ENCODE measurements at places on chromosomes 7 and 10.

GRCh38 chr10:133059571-133059970 lies 28.2 kb upstream of the ADGRA1 start:
- DNase-seq, result no peak

- DNase-seq, result no peak
These were observed 17.3 kb upstream of the EVX1 start for GRCh38 chr7:27224983-27225934.

DNA sequence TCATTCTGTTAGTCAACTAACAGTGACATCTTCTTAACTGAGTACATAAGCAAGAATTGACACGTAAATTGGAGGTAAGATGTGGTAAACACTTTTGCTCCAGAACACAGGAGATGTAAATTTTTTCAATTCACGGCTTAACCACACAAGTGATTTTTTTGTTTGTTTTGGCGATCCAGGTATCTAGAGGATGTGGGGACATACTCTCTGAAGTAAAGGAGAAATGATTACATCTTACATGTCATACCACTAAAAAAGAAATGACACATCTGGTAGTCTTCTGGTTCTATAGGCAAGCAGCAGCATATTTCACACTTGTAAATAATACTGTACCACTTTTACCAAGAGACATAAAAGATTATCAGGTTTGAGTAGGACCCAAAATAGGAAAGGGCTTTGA lies 200.3 kb upstream of the ZWINT start:
- no peak for DNase-seq

- no peak for DNase-seq
These were observed 56.6 kb downstream of the CSGALNACT2 start for GRCh38 chr10:43194859-43195258.

DNA sequence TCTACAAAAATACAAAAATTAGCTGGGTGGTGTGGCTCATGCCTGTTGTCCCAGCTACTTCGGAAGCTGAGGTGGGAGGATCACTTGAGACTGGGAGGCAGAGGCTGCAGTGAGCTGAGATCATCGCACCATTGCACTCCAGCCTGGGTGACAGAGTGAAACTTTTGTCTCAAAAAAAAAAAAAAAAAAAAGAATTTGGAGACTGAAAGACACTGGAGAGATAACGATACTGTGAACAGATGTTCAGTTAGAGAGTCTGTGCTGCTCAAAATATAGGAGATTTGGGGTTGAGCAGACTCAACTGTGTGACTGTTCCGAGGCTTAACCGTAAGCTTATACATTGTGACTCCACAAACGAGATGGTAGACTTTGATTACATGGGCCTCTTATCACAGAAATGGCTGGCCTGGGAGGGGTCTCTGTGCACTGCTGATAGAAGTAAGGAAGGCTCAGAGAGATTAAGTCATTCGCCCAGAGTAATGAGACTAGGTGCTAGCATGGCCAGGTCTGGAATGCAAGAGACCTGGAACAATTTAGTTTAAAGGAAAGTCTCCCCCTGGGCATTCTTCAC lies 19.4 kb downstream of the WBP1L start:
- DNase-seq, result no peak

- DNase-seq, result no peak
These were observed 760 bp downstream of the THNSL1 start for GRCh38 chr10:25017154-25017590.

GRCh38 chr10:89452193-89452592 lies 37.8 kb downstream of the IFIT5 start:
- no peak for DNase-seq

- DNase-seq, result no peak
These were observed 173.2 kb downstream of the SEMA3A start for GRCh38 chr7:84021292-84021908.

DNA sequence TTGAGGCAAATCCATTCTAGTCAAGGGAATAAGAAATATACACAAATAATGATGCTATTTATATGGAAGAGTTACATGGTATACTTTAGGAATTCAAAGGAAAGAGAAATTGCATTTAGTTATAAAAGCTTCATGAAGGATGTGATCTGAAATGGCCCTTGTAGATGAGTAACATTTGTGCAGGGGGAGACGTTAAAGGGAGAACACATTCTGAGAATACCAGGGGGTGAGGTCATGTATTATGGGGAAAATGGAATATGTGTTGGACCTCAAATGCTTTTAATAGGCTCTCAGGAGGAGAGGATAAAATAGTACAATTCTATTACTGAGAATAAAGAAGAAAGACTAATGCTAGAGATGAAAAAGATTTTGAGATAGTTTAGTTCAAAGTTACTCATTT lies 122.5 kb upstream of the NOBOX start:
- no peak for DNase-seq

GRCh38 chr7:78260826-78261225 lies 462.3 kb downstream of the PHTF2 start:
- no peak for DNase-seq

DNA sequence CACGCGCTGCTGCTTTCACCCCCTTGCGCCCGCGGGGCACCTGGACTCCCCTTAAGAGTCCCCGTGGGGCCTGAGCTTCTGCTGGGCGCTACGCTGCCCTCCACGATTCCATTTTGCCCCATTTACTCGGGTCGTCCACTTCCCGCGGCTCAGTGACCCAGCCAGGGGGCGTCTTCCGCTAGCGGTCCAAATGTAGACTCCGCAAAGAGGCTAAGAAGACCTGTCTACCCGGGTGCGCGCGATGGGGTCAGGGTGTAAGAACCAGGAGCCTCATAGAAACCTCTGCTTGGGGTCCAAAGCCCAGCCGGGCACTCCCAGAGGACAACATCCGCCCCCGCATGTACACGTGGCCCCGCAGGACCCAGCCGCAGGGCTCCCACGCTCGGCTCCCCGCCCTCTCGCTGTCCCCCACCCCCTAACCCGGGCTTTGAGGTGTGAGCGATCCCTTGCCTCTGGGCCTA lies 5.2 kb upstream of the HMX2 start:
- no peak for DNase-seq

DNA sequence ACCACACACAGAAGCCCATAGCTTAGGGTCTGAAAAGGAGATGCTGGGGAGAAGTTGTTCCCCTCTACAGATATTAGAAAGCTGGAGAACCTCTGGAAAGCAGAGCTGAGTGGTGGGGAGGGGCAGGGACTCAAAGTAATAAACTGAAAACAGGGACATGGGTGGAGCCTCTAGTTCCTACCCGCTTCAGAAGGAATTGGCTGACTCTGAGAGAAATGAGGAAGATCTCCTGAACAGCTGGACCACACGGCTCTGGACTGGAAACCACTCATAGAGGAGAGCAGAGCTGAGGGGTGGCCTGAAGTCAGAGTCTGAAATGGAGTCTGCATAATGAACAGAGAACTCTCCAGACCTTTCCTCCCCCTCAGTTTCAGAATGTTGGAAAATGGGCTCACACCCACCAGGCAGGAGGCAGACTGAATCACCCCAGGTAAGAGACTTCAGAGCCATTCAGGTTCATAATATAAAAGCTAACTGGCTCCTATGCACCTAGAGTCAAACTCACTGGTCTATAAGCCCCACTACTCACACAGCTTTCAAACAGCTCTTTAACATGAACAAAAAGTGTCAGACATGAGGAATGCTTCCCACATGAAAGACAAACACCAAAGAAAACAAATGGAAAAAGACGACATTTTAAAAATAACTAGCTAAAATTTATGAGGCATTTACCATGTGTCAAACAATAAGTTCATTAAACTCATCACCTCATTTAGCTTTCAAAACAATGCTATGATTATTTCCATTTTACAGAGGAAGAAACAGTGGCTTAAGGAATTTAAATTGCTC lies 68.1 kb downstream of the RNF216 start:
- DNase-seq, result no peak

- DNase-seq, result no peak
These were observed 25.1 kb downstream of the ICA1 start for GRCh38 chr7:8236780-8237407.

- DNase-seq, result no peak
These were observed 117.9 kb upstream of the MACROH2A2 start for GRCh38 chr10:69934768-69935167.

DNA sequence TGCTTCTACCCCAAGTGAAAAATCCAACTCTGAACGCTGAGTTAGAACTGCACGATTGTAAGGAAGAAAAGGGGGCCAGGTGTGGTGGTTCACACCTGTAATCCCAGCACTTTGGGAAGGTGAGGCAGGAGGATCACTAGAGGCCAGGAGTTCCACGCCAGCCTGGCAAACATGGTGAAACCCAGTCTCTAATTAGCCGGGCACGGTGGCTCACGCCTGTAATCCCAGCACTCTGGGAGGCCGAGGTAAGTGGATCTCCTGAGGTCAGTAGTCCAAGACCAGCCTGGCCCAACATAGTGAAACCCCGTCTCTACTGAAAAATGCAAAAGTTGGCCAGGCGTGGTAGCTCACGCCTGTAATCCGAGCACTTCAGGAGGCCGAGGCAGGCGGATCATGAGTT lies 9.0 kb downstream of the GUSB start:
- no peak for DNase-seq

- DNase-seq, result no peak
These were observed 4.3 kb upstream of the CHCHD2 start for GRCh38 chr7:56110611-56111010.

DNA sequence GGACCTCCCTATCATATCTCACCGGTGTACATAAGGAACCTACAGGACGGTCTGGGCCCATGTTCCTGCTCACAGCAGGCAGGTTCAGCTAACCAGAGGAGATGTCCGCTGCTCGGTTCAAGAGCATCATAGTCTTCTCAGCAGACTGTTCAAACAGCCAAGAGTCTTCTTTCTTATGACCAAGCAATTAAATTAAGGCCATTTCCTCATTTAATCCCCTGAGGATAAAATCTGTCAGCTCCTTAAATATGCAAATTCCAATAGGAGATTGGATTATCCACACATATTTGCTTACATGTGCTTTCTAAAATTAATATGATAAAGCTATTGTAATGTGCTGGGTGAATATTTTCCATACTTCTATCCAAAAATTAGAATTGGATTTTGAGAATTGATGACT lies 59.7 kb downstream of the LMBR1 start:
- DNase-seq, result no peak

DNA sequence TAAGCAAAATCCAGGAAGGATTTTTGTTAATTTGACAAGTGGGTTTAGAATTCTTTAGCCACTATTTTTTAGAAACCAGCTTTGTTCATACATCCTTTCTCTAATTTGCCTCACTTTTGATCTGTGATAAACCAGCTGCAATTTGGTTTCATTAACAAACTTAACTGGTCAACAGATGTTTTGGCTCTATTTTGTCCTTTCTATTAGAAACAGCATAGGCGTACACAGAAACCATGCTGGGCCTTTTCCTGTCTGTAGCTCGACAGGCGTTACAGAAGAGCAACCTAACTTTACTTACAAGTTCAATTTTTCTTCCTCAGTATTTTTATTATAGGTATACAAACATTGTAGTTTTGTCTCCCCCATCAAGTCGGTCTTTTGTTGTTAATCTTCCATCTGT lies 28.2 kb downstream of the KAT6B start:
- no peak for DNase-seq

- DNase-seq, result peak; percentile 98
These were observed 144.4 kb downstream of the TES start for GRCh38 chr7:116354546-116355423.

DNA sequence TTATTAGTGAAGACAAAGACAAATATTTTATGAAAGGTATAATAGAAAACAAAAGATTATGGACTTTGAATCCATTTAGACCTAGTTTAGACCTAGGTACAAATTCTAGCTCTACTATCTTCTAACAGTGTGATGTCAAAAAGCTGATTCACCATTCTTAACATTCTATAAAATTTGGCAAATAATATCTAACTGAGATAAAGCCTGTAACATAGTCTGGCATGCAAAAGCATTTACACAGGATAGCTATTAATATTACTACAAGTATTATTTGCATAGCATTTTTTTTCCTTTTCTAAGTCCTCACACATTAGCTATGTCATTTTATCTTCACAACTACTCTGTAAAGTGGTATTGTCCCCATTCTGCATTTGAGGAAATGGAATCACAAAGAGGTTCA lies 179.6 kb upstream of the LRRTM3 start:
- DNase-seq, result no peak

DNA sequence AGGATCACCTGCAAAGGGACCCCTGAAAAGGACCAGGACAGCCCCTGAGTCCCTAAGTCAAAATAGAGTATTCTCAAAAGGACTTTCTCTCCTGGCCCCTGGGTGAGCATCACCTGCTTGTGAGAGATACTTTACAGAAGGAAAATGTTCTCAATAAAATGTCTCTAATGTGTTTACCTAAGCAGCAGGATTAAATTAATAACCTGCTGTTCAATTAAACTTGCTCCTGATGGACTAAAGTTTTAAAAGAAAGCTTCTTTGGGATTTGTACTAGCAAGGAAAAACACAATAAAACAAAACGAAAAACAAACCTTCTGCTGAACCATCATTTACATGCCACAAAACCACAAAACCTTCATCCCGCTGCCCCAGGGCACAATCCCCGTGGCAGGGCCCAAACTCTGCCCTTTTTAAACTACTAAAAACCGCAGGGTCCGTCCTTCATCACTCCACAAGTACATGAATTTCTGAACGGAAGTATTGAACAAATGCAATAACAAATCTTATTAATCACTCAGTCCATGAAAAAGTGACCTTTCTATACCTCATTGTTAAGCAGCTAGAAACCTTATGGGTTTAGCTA lies 197.7 kb downstream of the TCERG1L start:
- DNase-seq, result no peak

- no peak for DNase-seq
These were observed 524.2 kb upstream of the GALNT17 start for GRCh38 chr7:70607759-70608158.

DNA sequence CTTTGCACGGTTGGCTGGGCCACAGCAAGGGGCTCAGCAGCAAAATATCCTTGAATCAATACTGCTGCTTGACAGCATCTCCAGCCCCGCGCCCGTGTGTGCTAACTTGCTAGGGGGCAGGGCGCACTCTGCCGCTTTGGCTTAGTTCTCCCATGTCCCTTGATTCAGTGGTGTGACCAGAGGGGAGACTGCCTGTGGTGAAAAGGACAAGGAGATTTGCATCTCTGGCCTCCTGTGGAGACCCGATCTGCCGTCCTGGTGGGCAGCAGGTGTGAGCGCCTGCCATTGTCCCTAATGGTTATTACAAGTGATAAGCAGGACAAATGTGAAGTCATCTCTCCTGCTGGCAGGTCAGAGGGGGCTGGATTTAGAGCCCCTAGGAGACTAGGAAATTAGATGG lies 500.2 kb upstream of the GALNT17 start:
- no peak for DNase-seq

GRCh38 chr10:86401588-86402282 lies 35.1 kb upstream of the GRID1 start:
- no peak for DNase-seq

DNA sequence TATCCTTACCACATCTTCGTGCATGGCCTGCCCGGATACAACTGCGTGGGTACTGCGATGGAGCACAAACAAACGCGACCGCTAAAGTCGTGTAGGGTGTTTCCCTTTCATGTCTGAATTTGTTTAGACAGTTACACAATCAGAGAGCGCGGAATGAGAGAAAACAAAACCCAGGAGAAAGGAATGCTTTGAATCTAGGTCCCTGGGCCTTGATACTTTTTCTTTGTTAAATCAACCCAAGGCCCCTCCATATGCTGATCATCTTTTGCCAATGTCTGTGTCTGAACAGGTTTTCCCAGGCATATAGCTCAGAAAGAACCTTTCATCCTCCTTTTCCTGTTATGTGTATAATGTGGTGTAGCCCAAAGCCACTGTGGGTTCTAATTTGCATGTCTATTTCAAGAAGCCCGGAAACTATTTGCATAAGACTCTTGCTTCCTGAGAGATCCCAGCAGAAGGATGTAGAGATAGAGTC lies 145.8 kb downstream of the FRMD4A start:
- no peak for DNase-seq

Data from GM04504 (cell line).